ENCODE measurements at places on chromosomes 16 and 17.

GRCh38 chr17:63579633-63580032 lies 21.1 kb upstream of the TACO1 start:
- no peaks in the 10 kb centered on the region for H3K27me3 ChIP-seq
- H3K36me3 ChIP-seq = peaks cover 58% of the 10 kb centered on the region
- H3K4me1 ChIP-seq = no peaks in the 10 kb centered on the region

DNA sequence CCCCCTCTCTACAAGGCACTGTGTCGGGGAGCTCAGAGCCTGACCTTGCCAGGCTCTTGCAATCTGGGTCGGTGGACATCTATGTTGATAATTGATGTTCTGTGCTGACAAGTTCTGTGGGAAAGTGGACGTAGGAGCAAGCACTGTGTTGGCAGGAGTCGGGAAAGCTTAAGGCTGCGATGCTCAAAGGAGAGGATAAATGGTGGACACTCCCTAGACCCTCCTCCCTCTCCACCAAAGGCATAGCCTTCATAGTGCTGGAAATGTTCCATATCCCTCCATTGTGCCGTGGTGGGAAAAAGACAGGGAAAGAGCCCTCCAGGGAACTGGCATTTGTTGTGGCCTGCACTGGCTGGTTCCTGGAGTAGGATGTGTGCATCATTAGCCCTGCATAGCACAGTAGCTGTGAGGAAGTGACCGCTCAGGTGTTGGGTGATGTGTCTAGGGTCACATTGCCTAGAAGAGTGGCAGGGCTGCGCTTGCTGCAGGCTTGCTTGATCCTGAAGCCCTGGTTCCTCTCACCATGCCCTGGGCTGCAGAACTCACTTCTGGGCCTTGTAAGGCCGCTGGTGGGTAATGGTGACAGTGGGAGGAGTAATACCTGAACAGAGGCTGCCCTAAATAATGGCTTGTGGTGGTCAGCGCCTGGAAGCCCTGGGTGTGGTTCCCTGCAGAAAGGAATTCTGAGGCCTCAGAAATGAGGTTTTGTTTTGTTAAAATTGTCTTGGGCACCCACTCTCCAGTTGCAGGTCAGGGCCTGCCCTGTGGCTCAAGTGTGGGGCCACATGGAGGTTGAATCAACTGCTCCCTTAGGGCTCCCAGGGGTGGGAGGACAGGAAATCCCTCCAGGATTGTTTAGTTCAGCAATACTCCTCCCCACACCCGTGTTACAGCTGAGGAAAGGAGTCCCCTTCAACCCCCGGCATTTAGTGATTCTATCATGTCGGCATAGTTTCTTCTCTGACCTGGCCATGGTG lies 62.6 kb downstream of the KSR1 start:
- no peaks in the 10 kb centered on the region for H3K36me3 ChIP-seq
- H3K4me3 ChIP-seq = no peak overlapping the region
- DNase-seq = no peak
- H3K27ac ChIP-seq = no peak overlapping the region
- no peaks in the 10 kb centered on the region for H3K27me3 ChIP-seq

- H3K4me3 ChIP-seq = no peak overlapping the region
- no peak overlapping the region for H3K27ac ChIP-seq
- no peaks in the 10 kb centered on the region for H3K36me3 ChIP-seq
- peaks cover 30% of the 10 kb centered on the region for H3K27me3 ChIP-seq
- H3K4me1 ChIP-seq = no peaks in the 10 kb centered on the region
- DNase-seq = no peak
Measured at GRCh38 chr16:58451265-58451689, 48.7 kb upstream of the NDRG4 start.

DNA sequence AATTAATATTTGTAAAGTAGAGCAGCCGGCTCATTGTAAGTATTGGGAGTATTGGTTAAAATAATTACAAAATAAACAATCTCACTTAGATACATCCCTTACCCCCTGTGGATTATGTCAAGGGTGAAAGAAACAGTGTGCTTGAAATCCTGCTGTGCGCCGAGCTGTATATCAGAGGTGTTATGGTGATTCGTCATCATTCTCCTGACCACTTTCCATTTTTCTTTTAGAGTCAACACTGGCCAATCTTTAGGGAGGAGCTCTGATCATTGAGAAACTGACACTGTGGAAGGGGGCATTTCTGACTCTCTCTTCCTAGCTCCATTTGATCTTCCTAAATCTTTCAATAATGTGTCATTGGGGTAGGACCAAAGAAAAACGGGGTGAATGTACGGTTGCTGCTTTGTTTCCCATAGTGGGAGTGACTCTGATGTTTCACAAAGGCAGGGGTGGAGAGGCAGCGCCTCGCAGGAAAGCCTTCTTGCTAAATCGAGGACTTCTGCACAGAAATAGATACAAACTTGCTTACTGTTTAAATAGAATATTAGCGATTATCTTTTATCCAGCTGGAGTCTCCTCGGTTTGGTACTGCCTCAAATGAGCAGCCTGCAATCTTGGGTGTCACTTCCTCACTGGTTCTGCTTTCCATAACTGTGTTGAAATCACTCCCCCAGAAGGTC lies 123.4 kb downstream of the PRKCB start:
- peaks cover 4% of the 10 kb centered on the region for H3K4me1 ChIP-seq
- no peak overlapping the region for H3K4me3 ChIP-seq
- peak overlapping the region; percentile 39 for H3K27ac ChIP-seq

GRCh38 chr17:8893621-8894201 lies 26.2 kb upstream of the PIK3R6 start:
- no peaks in the 10 kb centered on the region for H3K36me3 ChIP-seq
- no peak overlapping the region for H3K27ac ChIP-seq
- no peak overlapping the region for H3K4me3 ChIP-seq
- DNase-seq = no peak
- H3K4me1 ChIP-seq = no peaks in the 10 kb centered on the region

GRCh38 chr16:85220964-85221731 lies 108.9 kb upstream of the CIBAR2 start:
- no peak overlapping the region for H3K27ac ChIP-seq
- no peaks in the 10 kb centered on the region for H3K27me3 ChIP-seq
- H3K36me3 ChIP-seq = no peaks in the 10 kb centered on the region
- DNase-seq = no peak
- H3K4me3 ChIP-seq = no peak overlapping the region

DNA sequence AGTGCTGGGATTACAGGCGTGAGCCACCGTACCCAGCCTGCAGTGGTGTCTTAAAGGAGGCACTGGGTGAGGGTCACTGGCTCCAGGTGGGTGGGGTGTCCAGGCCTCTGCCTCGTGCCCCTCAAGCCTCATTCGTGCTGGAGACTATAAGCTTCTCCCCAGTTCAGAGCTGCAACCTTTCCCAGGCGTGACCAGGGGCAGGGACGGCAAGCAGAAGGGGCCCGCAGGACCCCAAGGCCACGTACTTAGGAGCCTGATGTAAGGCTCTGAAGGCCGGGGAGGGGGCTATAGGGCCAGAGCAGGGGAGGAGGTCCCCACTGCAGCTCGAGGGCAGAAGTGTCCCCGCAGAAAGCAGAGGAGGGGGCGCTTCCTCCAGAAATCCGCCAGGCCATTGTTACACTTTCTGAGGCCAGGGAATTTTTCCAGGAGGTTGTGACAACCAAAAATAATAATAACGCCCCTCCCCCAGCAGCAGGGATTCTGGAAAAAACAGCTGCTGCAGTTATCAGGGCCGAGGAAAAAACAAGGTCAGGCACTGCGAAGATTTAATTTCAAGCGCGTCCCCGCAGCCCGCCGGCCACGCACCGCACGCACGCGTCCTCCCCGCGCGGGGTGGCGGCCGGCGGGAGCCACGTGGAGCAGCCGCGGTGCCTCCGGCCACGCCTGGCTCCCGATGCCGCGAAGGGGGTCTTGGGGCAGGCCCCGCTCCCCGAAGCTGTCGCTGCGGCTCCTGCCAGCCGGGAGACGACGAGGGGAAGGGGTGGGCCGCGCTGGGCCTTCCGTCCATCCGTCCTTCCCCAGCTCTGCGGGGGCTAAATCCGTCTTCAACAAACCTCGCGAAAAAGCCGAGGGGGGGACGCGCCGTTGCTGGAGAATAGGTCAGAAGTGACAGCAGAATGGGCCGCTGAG lies 45.8 kb upstream of the SLC38A10 start:
- DNase-seq = no peak
- peaks cover 77% of the 10 kb centered on the region for H3K4me1 ChIP-seq
- no peaks in the 10 kb centered on the region for H3K27me3 ChIP-seq
- peaks cover 12% of the 10 kb centered on the region for H3K36me3 ChIP-seq
- H3K27ac ChIP-seq = no peak overlapping the region

GRCh38 chr17:63116228-63116627 lies 150.2 kb downstream of the TANC2 start:
- no peak overlapping the region for H3K27ac ChIP-seq
- no peaks in the 10 kb centered on the region for H3K4me1 ChIP-seq
- H3K36me3 ChIP-seq = no peaks in the 10 kb centered on the region
- H3K27me3 ChIP-seq = no peaks in the 10 kb centered on the region
- no peak overlapping the region for H3K4me3 ChIP-seq

GRCh38 chr17:83099570-83100181 lies 20.3 kb downstream of the METRNL start:
- H3K27me3 ChIP-seq = peaks cover 10% of the 10 kb centered on the region
- no peak for DNase-seq
- peaks cover 70% of the 10 kb centered on the region for H3K4me1 ChIP-seq
- no peak overlapping the region for H3K27ac ChIP-seq
- no peak overlapping the region for H3K4me3 ChIP-seq

- no peak overlapping the region for H3K27ac ChIP-seq
- peaks cover 10% of the 10 kb centered on the region for H3K4me1 ChIP-seq
- H3K4me3 ChIP-seq = no peak overlapping the region
- DNase-seq = peak; percentile 85
- H3K27me3 ChIP-seq = peaks cover 13% of the 10 kb centered on the region
Measured at GRCh38 chr17:73474370-73474988, 162.7 kb upstream of the CDC42EP4 start.

GRCh38 chr16:74046524-74046923 lies 250.1 kb upstream of the PSMD7 start:
- H3K4me3 ChIP-seq = no peak overlapping the region
- H3K27me3 ChIP-seq = no peaks in the 10 kb centered on the region
- H3K27ac ChIP-seq = no peak overlapping the region
- DNase-seq = no peak

- DNase-seq = no peak
- no peaks in the 10 kb centered on the region for H3K27me3 ChIP-seq
- no peaks in the 10 kb centered on the region for H3K4me1 ChIP-seq
Measured at GRCh38 chr17:8332128-8332527, 7.5 kb upstream of the ODF4 start.

GRCh38 chr16:87474566-87474996 lies 18.2 kb downstream of the ZCCHC14 start:
- H3K4me1 ChIP-seq = peaks cover 8% of the 10 kb centered on the region
- H3K27me3 ChIP-seq = no peaks in the 10 kb centered on the region
- H3K27ac ChIP-seq = no peak overlapping the region
- no peaks in the 10 kb centered on the region for H3K36me3 ChIP-seq
- no peak for DNase-seq

DNA sequence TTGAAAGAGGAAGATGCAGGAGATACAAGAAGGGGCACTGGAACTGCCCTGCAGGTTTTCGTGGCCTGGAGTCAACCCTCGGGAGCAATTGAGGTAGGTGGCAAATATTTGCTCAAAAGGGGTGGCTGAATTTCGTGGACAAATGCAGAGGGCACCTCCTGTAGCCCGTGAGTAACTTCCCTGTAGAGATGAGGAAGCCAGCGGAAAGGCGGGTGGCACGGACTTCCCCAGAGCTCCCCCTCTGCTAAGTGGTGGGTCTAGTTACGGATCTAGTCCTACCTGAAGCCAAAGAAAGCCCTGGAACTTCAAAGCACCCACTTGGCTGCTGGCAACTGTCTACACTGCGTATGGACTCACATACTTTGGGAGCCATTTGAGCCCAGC lies 1.0 kb upstream of the ATP2C2 start:
- H3K4me3 ChIP-seq = no peak overlapping the region
- H3K27me3 ChIP-seq = peaks cover 41% of the 10 kb centered on the region
- no peaks in the 10 kb centered on the region for H3K36me3 ChIP-seq
- no peak overlapping the region for H3K27ac ChIP-seq
- DNase-seq = no peak

GRCh38 chr17:320809-321385 lies 31.7 kb downstream of the RPH3AL start:
- no peaks in the 10 kb centered on the region for H3K4me1 ChIP-seq
- no peak overlapping the region for H3K4me3 ChIP-seq
- H3K27me3 ChIP-seq = peaks cover 44% of the 10 kb centered on the region
- no peak overlapping the region for H3K27ac ChIP-seq
- no peak for DNase-seq

DNA sequence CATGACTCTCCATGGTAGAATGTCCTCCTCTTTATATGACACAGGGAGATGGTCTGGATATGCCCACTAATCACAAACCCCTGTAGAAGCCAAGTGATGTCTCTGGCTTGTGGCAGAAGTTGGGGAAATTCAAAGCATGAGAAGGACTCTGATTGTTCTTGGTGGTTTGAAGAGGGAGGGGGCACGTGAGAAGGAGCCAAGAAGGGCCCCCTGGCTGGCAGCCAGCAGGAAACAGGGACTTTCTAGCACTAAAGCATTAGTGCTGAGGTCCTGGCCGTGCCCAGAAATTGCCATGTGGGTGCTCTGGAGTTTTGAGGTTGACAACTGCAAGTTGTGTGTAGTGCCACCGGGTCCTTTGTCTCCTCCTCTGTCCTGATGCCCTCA lies 199.9 kb downstream of the LGALS9B start:
- H3K27me3 ChIP-seq = no peaks in the 10 kb centered on the region
- H3K4me1 ChIP-seq = peaks cover 4% of the 10 kb centered on the region
- no peaks in the 10 kb centered on the region for H3K36me3 ChIP-seq
- no peak overlapping the region for H3K27ac ChIP-seq

- no peak for DNase-seq
- H3K27ac ChIP-seq = no peak overlapping the region
- no peak overlapping the region for H3K4me3 ChIP-seq
- peaks cover 18% of the 10 kb centered on the region for H3K27me3 ChIP-seq
- no peaks in the 10 kb centered on the region for H3K4me1 ChIP-seq
Measured at GRCh38 chr17:68277807-68278206, 13.1 kb downstream of the SLC16A6 start.

GRCh38 chr17:44878627-44879221 lies 20.5 kb downstream of the EFTUD2 start:
- no peak overlapping the region for H3K27ac ChIP-seq
- H3K4me1 ChIP-seq = no peaks in the 10 kb centered on the region
- DNase-seq = peak; percentile 42
- peaks cover 91% of the 10 kb centered on the region for H3K36me3 ChIP-seq
- H3K4me3 ChIP-seq = no peak overlapping the region

- no peak for DNase-seq
- H3K4me3 ChIP-seq = no peak overlapping the region
- no peaks in the 10 kb centered on the region for H3K36me3 ChIP-seq
- no peak overlapping the region for H3K27ac ChIP-seq
Measured at GRCh38 chr17:17445296-17445924, 31.4 kb upstream of the MED9 start.

- no peaks in the 10 kb centered on the region for H3K36me3 ChIP-seq
- H3K4me3 ChIP-seq = no peak overlapping the region
- H3K27ac ChIP-seq = no peak overlapping the region
- no peaks in the 10 kb centered on the region for H3K4me1 ChIP-seq
- H3K27me3 ChIP-seq = peaks cover 9% of the 10 kb centered on the region
Measured at GRCh38 chr16:7443142-7443541, 110.5 kb downstream of the RBFOX1 start.

GRCh38 chr16:48161906-48162305 lies 6.1 kb upstream of the ABCC12 start:
- no peaks in the 10 kb centered on the region for H3K36me3 ChIP-seq
- H3K27ac ChIP-seq = no peak overlapping the region
- H3K27me3 ChIP-seq = peaks cover 33% of the 10 kb centered on the region
